ENCODE measurements at places on chromosomes 2 and 18.

- DNase-seq, result no peak
These were observed 29.3 kb upstream of the NFATC1 start for GRCh38 chr18:79366177-79367094.

GRCh38 chr2:240155745-240156390, 15.4 kb upstream of the OTOS start:
- no peak for DNase-seq

DNA sequence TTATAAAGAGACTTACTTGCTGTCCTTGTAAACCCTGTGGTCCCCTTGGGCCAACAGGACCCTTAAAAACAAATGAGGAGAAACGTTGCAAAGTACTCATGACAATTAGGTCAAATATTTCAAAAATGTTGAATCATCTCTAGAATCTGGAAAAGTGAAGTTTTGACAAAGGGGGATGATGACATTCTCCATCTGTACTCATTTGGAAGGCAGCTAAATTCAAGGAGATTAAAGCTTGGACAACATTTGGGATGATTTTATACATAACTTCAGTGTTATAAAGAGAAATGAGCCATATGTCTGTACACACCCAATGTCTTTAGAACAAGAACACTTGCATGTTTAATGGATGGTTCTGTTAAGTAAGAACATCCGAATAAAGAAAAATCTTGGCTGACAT, 92.9 kb downstream of the COL5A2 start:
- DNase-seq, result no peak

- peak; percentile 70 for DNase-seq
These were observed 135.1 kb downstream of the CELF4 start for GRCh38 chr18:37430357-37431076.

DNA sequence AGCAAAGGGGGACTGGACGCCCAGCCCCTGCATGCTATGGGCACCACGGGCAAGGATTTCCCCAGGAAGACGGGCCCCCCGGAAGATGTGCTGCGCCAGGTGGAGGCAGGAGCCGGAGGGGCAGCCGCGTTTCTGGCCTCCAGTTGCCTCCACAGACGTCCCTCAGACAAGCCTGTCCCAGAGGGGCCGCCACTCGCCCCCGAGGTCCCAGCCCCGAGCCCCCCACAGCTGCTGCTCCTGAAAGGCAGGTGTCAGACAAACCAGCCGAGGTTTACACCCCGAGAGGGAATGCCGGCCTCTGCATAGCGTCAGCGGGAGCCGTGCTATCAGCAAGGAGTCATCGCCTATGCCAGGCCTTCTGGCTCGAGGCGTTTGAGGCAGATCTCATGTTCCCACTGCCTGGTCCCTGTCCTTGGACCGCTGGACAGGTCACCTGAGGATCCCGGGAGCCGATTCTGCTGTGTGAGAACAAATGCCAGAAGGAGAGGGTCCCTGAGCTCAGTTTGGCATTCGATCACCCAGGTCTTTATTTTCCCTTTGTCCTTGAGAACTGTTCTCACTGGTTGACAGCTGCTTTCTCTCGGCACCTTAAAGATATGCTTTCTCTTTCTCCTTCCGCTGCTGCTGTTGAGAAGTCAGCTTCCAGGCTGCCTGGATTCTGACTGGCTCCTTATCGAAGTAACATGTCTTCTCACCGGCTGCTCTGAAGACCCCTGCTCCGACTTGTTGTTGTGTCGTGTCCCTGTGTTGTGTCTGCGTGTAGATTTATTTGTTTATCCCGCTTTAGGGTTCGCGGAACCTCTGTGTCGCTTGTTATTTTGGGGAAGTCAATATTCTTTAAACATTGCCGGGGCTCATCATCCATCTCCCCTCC, 20.6 kb downstream of the CROCC2 start:
- DNase-seq, result peak; percentile 11

DNA sequence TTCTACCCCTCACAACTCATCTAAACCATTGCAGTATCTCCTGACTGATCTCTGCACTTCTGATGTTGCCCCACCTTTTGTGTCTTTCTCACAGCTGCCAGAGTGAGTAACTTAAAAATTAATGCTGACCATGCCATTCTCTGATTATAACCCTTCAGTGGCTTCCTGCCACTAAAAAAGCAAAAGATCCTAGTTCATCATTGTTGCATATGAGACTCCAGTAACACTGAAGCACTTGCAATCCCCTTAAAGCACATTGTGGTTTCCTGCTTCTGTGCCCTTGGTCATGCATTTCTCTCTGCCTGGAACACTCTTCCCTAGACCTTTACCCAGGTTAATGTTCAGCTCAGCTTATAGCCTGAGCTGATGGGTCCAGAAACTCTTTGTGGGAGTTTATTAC, 95.1 kb upstream of the WDSUB1 start:
- peak; percentile 66 for DNase-seq

DNA sequence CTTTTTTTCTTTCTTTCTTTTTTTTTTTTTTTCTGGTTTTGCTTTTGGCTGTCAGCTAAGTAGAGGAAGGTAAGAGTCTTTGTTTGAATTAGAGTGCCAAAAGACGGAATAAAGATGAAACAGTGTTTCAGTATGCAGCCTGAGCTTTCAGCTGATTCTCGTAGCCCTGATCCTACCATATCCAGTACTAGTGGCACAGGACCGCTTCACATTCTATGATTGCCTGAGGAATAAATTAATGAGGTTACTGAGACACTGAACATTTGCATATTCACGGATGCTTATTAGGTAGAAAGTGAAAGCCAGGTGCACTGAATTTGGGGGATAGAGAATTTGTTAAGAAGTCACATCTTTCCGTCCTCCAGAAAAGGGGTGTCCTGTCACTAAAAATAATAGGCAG, 421.5 kb upstream of the POU3F3 start:
- DNase-seq, result no peak

DNA sequence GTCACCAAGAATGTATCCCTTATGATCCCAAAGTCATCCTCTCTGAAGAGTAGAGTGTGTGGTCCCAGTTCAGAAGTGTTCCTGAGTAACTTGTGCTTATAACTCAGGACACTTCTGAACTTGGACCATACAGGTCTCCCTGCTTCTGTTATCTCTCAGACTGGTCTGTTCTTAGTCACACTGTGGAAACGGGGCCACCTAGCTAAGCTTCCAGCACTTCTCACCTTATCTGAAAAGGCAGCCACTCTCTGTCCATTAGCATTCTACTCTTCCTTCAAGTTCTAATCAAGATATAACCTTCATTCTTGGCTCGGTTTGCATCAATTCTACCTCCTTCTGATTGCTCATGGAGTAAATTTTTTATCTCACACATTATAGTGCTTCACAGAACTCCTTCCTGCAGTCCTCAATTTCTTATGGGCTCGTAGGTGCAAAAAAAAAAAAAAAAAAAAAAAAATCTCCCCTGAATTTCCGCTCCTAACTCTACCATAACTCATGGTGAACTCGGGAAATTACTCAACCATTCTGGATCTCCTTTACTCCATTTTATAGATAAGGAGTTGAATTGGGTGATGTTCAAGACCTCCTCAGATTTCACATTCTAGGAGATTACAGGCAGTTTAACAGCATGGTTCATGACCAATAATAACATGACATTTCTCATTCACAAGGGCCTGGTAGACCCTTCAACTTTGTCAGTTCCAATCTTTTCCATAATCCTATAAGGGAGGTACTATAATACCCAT, 108.4 kb downstream of the TACR1 start:
- no peak for DNase-seq

DNA sequence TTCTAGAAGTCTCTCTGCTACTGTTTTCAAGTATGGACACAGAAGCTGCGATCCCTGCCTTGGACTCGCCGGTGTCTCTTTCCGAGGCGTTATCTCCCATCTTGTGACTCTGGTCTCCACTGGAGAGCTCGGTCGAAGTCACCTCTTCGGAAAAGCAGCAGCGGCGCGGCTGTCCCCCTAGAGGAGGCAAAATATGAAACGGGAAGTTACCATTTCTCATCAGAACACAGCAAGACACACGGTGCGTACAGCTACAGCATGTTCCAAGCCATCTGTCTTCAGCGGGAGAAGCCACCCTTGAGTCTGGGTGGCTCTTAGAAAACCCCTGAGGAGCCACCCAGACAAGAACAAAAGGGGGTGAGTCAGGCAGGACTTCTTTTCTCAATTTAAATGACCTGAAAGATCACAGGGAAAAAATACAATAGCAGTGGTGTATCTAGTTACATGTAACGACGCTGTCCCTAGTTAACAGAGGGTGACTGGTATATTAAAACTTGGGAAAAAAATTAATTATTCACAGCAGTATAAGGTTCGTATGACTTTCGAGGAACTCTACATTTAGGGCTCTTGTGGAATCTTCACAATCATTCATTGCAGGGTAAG, 114.8 kb downstream of the ZNF516 start:
- DNase-seq, result no peak

DNA sequence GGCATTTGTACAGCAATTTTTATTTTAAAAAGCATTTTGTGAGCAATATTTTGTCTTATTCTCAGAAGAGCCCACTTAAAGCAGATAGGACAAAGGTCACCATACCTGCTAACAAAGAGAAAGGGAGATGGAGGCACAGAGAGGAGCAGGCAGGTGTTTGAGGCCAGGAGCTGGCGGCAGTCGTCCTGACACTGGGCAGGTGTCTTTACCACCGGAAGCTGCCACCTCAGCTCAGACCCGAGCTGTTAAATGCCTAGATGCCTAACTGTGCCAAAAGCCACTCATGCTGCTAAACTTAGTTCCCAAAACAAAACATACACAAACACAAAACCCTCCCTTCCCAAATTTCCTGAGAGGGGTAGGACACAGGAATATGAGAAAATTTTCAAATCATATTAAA, 120.9 kb downstream of the CNTNAP5 start:
- no peak for DNase-seq

DNA sequence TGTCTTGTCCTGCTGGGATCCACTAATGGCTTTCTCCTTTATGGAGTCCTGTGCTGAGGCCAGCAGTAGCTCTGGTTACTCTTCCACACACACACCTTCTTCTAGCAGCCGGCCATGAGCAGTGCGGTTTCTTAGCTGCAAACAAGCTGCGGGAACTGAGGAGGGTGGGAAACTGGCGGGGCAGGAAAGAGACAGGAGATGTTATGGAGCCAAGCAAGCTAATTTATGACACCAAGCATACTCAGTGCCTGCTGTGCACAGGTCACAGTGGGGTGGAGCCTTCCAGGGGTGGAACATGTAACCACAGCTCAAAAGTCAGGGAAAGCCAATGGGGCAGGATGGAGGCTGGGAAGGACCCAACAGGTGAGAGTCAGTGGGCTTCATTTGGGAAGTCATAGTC, 180.8 kb downstream of the FAM210A start:
- DNase-seq, result no peak

- DNase-seq, result no peak
These were observed 125.0 kb downstream of the LRP2 start for GRCh38 chr2:169237286-169237685.

DNA sequence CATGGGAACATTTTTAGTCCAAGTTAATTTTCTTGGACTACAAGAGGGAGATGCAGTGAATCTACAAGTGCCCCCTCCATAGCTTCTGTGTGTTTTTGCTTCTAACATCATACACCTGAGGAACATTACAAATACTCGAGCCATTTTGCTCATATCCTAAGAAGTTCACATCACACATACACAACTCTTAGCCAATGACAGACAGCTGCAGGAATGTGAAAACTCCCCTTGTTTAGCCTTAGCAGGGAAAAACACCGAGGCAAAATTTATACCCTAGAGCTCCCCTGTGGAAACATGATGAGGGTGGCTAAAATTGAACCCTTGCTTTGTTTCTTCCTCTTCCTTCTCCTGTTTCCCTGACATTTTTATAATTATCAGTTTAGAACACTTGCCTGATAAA, 928.3 kb upstream of the NRXN1 start:
- no peak for DNase-seq

GRCh38 chr2:210230518-210230917, 5.3 kb upstream of the ACADL start:
- DNase-seq, result no peak

Data from Kasumi-1 (cell line).